ENCODE measurements at places on chromosomes 11 and 22.

DNA sequence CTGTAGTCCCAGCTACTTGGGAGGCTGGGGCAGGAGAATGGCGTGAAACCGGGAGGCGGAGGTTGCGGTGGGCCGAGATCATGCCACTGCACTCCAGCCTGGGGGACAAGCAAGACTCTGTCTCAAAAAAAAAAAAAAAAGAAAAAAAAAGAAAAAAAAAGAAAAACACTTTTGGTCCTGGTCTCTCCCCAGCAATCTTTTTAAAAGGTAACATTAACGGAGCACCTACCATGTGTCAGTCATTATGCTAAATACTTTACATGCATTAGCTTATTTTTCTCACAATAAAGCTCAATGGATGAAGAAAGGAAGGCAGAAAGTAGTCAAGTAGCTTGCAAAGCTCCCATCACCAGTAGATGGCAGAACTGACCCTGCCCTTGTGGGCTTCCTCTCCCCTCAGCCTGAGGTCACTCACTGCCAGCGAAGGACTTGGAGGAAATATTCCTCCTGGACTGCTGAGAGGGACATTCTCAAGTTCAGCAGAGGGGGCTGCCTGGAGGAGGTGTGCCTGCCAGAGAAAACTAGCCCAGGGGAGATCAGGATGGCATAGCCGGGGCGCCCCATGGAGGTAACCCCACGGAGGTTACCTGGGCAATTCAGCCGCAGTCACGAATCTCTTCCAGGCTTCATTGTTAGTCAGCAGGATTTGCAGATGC lies 15.5 kb downstream of the APOL3 start:
- DNase-seq, result peak; percentile 77

GRCh38 chr22:29661336-29661735 lies 57.9 kb downstream of the NF2 start:
- DNase-seq, result no peak

DNA sequence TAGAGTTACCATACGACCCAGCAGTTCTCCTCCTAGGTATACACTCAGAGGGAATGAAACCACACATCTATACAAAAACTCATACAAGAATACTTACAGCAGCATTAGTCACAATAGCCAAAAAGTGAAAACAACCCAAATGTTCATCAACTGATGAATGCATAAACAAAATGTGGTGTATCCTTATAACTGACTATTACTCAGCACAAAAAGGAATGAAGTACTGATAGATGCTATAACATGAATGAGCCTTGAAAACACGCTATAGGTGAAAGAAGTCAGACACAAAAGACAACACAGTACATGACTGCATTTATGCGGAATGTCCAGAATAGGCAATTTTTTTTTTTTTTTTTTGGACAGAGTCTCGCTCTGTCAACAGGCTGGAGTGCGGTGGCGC lies 23.1 kb downstream of the NCAPD3 start:
- DNase-seq, result no peak

- DNase-seq, result no peak
Measured at GRCh38 chr22:38841211-38841610, 2.6 kb downstream of the NPTXR start.

DNA sequence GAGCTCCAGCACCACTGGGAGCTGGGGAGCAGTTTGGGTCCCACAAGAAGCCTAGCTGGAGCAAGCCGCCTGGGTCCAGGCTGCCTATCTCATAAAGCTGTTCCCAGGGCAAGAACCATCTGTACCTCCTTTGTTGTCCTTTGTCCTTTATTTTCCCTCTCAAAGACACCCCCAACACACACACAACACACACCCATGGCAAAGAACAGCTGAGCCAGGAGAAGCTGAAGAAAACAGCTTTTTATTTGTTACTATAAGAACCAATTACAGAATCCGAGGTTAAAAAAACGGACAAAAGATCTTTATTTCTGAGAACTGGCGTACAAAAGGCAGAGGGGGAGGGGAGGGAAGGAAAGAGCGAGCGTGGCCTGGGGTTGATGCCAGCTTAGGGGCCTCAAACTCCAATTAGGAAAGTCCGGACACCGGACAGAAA lies 1.7 kb upstream of the TUT1 start:
- peak; percentile 92 for DNase-seq

DNA sequence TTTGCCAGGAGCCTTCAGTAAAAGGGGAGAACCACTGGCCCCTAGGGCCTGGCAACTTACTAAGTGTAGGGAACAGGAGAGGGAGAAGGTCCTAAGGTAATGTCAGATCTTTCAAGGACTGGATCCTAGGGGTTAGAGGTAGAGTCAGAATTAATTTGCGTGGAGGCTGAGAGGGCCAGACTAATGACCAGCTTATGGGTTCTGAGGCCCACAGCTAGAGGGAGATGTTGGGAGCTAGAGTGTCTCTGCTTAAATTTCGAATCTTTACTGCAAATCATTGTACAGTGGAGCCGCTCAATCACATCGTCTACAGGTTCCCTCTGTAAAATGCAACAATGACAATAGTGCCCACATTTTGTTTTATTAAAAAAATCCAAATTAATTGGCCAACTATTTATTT lies 31.4 kb downstream of the CLMP start:
- no peak for DNase-seq

- no peak for DNase-seq
Measured at GRCh38 chr22:19710020-19710768, 4.1 kb upstream of the SEPTIN5 start.

DNA sequence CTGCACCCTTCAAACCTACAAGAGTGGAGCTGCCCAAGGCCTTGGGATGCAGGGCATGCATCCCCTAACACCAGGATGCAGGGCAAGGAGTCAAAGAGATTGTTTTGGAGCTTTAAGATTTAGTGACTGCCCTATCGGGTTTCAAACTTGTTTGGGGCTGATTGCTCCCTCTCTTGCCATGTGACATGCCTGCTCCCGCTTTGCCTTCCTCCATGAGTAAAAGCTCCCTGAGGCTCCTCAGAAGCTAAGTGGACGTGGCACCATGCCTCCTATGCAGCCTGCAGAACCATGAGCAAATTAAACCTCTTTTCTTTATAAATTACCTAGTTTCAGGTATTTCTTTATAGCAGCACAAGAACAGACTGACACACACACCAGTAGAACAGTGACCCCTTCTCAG lies 15.8 kb upstream of the CSF2RB start:
- DNase-seq, result no peak

DNA sequence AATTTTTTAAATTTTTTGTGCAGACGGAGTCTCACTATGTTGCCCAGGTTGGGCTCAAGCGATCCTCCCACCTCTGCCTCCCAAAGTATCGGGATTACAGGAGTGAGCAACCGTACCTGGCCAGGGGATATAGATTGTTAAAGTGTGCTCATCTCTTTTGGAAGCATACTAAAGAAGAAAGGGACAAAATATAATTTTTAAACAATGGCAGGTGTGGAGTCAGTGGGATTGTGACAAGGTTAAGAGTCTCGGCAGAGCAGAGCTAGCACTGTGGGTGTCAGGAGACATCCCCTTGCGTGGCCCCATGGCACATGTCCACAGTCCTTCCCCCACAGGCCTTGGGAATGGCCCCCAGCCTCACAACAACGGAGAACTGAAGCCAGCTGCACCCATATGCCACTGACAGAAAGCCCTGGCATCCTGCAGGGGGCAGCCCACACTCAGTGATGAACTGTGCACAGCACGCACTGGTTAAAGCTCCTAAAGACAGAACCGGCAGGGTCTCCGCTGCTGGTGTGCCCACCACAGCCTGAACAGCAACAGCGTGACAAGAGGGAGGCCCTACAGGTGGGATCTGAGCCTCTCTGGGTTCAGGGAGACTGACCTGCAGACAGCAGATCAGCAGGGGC lies 29.9 kb downstream of the SERPIND1 start:
- DNase-seq, result no peak

DNA sequence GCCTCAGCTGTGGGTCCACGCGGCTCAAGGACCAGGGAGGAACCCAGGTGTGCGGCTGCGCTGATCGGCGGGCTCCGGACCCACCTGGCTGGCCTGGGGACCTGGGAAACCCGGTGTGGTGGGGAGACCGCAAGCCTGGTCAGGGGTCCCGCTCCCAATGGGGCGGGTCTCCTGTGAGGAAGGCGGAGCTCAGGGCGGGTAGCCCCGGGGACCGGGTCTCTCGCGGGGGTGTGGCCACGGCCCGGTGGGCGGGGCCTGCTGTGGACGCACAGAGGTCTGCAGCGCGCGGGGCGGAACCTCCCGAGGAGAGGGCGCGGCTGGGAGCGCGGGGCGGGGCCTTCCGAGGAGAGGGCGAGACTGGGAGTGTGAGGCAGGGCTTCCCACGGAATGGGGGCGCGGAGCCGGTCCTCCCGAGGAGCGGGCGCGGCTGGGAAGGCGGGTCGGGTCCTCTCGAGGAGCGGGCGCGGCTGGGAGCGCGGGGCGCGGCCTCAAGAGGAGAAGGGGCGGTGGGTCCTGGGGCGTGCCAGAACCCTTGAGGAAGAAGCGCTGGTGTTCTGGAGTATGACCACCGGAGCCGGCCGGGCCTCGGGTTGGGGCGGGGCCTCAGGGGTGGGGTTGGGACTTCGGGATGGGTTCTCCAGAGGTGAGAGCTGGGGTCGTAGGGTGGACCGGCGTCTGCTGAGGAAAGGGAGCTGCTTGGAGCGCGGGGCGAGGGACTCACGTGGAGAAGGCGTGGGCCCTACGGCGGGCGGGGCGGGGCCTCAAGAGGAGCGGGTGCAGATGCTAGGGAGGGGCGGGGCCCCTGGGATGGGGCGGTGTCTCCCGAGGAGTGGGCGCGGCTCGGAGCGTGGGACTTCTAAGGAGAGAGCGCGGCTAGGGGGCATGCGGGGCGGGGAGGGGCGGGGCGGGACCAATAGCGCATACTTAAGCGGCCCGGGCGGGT lies 20.8 kb downstream of the DGCR6L start:
- peak; percentile 43 for DNase-seq

- no peak for DNase-seq
Measured at GRCh38 chr11:65262776-65263175, 1.0 kb downstream of the POLA2 start.

DNA sequence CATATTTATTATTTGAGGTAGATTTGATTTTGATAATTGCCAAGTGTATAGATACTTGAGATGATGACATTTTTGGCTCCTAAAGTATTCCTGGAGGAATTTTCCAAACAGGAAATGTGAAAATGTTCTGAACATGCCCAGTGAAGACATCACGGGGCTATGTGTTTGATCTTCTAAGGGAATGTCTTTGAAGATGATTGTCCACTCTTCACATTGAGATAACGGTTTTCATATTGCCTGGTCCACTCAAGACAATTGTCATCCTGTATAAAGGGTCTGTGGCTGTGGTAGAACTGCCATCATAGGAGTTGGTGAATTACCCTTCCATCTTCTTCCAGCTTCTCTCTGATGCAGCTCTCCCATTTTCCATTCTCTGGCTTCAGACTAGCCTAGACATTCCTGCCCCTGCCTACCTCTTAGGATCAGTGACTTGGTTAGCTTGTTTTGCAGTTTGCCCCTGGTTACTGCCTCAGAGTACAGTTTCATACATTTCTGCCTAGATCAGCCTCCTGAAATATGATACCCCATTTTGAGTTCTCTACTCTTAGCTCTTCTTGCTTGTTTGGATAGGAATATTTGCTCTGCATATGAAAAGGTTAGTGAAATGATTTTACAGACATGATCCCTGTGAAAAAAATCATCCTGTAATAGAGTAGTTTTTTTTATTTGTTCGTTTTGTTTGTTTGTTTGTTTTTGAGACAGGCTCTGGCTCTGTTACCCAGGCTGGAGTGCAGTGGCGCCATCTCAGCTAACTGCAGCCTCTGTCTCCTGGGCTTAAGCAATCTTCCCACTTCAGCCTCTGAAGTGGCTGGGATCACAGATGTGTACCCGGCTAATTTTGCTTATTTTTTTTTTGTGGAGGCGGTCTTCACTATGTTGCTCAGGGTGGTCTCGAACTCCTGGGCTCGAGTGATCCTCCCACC lies 111.4 kb upstream of the SORL1-AS1 start:
- DNase-seq, result no peak

GRCh38 chr11:131582021-131582525 lies 211.7 kb downstream of the NTM start:
- DNase-seq, result peak; percentile 66

DNA sequence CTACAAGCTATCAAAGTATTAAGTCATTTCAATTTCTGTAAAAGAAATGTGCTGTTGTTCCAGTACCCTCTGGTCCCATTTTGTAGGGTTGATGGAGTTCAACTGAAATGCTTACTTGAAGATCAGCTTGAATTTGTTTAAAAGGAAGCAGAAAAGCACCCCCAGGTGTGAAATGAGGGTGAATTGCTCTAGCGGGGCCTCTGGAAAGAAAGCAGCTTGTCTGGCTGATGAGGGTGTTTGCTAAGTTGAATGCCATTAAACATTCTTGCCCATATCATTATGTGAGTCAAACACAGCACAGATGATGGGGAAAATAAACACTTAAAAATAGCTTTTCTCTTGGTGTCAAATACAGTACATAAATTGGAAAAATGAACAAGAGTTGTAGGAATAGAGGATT lies 280.3 kb downstream of the RAB38 start:
- no peak for DNase-seq

DNA sequence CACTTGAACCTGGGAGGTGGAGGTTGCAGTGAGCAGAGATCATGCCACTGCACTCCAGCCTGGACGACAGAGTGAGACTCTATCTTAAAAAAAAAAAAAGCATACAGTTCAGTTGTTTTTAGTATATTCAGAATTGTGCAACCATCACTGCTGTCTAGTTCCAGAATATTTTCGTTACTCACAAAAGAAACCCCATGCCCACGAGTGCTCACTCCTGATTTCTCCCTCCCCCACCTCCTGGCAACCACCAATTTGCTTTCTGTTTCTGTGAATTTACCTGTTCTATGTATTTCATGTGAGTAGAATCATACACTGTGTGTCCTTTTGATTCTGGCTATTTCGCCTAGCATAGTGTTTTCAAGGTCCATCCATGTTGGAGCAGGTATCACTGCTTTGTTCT lies 24.8 kb downstream of the PTPRJ start:
- no peak for DNase-seq

DNA sequence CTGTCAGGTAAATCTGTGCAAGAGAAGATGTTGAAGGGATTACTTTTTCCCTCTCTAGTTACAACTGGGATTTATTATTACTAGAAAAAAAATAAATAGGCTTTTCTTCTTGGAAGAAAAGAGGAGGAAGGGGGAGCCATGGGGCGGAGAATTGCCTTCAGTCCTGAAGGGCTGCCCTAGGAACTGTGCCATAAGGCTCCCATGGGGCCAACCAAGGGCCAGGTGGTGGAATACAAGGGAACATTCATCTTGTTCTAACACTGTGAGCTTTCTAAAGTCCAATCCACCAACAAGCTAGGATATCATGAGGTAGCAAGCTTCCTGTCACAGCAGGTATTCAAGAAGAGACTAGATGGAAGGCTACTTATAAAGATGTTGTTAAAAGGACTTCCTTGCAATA lies 24.8 kb upstream of the NRIP3 start:
- DNase-seq, result peak; percentile 15

DNA sequence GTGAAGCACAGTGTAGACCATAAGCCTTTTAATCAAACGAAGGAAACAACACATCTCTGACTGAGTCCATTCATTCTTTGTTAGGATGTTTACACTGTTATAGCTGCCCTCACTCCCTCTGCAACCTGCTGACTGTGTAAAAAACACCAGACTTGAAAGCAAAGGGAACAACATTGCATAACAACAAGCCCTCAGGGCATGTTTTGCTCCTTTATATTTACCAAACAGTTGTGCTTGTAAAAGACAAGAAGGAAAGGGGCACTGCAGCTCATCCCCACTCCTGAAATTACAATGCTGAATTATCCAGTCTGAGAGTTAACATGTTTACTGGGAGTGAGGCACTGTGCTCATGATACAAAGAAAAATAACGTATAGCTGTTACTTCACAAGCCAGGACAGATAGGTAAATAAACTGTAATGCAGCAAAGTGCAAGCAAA lies 46.4 kb downstream of the RAB30 start:
- peak; percentile 96 for DNase-seq

All from pons (tissue), 1 donor.